ENCODE measurements at places on chromosomes 7 and 10.

GRCh38 chr10:38027986-38028385 is 17.5 kb downstream of the ZNF33A start:
- no peak for DNase-seq

DNA sequence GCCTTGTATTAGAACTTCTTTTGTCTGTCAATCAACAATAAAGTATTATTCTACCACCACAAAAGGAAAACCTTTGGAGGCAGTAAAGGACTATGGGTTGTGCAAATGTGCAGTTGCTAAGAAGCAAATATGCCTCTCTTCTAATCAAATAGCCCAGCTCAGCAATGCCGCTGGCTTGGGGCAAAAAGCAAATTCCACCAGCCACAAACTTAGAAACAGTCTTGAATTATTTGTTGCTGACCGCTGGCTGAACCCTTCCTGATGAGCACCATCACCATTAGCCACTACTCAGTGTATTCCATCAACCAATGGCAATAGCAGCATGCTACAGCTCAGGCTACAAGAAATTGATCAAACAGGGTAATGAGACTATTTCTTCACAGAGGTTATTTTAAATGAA is 51.0 kb downstream of the SKAP2 start:
- no peak for DNase-seq

DNA sequence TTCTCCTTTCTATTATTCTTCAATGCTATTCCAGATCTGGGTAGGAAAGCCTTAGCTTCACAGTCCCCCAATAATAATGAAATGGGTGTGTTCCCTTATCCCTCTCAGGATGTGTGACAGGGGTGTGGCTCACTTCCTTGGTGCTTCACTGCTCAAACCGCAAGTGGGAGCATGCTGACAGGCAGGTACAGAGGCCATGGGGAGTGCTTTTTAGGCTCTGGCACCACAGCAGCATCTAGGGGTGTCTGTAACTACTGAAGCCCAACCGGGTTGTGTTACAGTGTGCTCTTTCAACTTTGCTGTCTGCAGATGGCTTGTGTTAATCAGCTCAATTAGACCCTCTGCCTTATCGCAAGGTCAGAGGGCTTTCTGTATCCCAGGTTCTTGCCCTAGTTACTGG is 79.4 kb upstream of the CYP2C9 start:
- no peak for DNase-seq

GRCh38 chr7:74307738-74308505 is 18.7 kb downstream of the CLIP2 start:
- DNase-seq, result no peak

- no peak for DNase-seq
Measured at GRCh38 chr7:90758933-90759562, 162.9 kb downstream of the CDK14 start.

Measured in pons (tissue), 1 donor.